Hematopoietic multipotent progenitor cell treated with erythropoietin and hydrocortisone succinate and interleukin-3 and kit ligand, for 4 days (in vitro differentiated cells): ENCODE measurements at places on chromosomes 4 and X.

GRCh38 chr4:57154926-57155325 lies 44.7 kb upstream of the IGFBP7 start:
- no peak for DNase-seq

GRCh38 chr4:140867356-140867755 lies 111.2 kb upstream of the TBC1D9 start:
- DNase-seq: no peak

DNA sequence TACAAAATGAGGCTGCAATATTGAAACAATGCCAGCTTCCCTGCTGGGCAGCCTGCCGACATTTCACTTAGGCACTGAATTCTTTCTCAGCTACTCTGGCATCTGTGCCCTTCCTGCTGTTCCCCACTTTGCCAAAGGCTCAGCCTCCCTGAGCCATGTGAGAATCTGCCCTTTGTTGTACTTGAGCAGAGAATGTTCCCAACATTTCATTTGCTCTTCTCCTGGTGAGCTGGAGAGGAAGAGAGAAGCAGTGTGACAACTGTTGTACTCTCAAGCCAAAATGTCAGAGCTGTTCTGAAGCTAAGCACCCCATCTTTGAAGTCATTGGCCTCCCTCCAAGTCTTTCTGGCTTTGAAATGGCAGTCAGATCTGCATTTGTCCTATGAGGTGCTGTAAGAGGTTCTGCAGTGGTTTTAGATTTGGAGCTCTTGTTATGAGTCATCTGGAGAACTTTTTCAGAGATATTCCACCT lies 32.5 kb downstream of the LANCL3 start:
- no peak for DNase-seq

GRCh38 chr4:5019796-5020195 lies 538 bp upstream of the CYTL1 start:
- DNase-seq: no peak

DNA sequence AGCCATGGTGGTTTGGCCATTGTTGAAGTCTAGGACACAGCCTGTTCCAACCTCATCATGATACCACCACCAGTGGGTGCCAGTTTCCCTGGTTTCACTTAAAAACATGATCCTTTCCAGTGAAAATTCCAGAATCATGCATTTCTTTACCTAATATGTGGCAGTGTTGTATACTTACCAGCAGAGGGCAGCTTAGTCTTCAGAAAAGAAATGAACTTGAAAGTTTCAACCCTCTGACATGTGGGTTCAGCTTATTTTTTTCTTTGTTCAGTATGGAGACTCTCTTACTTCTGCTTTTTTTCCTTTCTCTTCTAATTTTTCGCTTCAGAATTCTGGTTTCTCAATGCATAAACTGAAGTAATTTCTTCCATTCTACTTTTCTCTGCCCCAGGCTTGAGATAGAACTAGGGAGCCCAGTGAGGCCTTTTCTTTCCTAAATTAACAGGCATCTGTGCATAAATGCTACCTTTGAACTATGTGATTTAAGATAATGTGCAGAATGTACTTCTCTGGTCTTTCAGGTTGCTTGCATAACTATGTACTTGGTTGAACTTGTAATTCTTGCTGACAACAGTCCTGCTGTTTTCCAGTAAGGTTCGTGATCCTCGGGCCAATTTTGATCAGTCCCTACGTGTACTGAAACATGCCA lies 10.7 kb downstream of the LIAS start:
- DNase-seq: peak; percentile 92

DNA sequence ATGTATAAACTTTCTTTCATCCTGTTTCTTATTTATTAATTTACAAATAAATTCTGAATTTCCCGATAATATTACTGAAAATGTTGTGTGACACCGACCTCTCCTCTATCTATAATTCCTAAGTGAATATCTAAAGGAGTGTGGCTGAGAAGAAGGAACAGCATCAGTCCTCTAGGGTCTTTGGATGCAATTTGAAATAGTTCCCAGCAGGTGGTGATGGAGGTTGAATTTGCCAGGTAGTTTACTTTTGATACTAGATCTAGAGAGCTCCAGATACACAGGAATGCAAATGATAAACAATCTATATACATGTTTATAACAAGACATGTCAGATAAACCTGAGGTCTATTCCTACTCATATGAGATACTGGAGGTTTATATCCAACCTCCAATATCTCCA lies 305.4 kb downstream of the PCDH18 start:
- DNase-seq: peak; percentile 1

GRCh38 chr4:166280642-166281041 lies 407.6 kb downstream of the TLL1 start:
- no peak for DNase-seq

DNA sequence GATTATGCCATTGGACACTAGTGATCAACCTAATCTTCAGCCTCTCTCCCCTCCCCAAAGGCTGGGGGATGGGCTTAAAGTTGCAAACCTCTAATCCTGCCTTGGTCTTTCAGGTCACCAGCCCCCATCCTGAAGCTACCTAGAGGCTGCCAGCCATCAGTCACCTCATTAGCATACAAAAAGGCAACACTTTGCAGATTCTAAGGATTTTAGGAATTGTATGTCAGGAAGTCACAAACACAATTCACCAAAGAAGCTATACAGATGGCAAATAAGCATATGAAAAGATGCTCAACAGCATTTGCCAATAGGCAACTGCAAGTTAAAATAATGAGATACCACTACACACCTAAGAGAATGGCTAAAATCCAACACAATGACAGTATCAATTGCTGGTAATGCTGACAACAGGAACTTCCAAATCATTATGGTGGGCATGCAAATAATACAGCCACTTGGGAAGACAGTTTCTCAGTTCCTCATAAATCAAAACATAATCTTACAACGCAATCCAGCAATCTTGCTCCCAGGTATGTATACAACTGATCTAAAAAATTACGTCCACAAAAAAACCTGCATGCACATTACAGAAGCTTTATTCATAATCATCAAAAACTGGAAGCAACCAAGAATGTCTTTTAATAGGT lies 9.0 kb upstream of the PIM2 start:
- DNase-seq: no peak

GRCh38 chr4:123398853-123399626 lies 2.4 kb downstream of the SPRY1 start:
- DNase-seq: peak; percentile 83

DNA sequence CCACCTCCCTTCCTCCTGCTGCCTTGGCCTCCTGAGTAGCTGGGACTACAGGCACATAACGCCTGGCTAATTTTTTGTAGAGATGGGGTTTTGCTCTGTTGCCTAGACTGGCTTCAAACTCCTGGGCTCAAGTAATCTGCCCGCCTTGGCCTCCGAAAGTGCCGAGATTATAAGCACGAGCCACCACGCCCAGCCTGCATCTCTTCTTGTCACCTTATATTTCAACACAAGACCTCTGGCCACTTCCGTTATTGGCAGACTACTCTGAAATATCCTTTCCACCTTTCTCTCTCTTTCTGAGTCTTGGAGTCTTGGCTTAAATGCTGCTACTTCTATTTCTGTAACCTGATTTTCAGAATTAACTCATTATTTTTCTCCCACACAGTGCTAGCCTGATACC lies 5.6 kb downstream of the KIAA0232 start:
- no peak for DNase-seq

- peak; percentile 4 for DNase-seq
Measured at GRCh38 chrX:74923942-74924448, 1.3 kb downstream of the NEXMIF start.

GRCh38 chr4:145782756-145783155 lies 102.8 kb downstream of the C4orf51 start:
- DNase-seq: no peak

GRCh38 chr4:66929748-66930147 lies 615.6 kb downstream of the CENPC start:
- no peak for DNase-seq

- peak; percentile 32 for DNase-seq
Measured at GRCh38 chrX:63128509-63128908, 222.6 kb downstream of the SPIN4 start.

DNA sequence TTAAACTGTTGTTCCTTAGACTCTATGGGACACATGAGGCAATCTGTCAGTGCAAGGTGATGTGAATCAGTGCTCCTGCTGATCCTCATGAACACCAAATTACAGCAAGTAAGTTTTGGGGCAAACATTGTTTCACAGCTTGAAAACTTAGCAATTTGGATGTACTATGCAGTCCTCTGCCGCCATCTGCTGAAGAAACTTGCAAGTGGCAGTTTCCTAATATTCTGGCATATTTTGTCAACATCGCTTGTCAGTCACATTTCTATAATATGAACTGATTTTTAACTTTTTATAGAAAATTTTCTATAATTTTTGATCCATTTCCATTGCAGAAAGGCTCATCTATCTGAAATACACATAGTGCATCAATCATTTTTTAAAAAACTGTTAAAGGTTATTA lies 56.3 kb downstream of the ZAR1 start:
- DNase-seq: peak; percentile 77

- DNase-seq: peak; percentile 10
Measured at GRCh38 chr4:108775921-108776320, 13.1 kb upstream of the ETNPPL start.

DNA sequence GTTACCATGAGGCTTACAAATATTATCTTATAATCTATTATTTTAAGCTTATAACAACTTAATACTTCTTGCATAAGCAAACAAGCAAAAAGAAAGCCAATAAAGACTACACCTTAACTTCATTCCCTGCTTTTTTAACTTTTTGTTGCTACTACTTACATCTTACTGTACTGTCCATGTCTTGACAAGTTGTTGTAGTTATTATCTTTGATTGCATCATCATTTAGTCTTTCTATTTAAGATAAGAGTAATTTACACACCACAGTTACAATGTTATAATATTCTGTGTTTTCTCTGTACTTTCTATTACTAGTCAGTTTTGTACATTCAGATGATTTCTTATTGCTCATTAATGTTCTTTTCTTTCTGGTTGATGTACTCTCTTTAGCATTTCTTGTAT lies 346.6 kb downstream of the SMARCA1 start:
- DNase-seq: no peak

GRCh38 chr4:182504463-182504862 lies 261.3 kb downstream of the TENM3 start:
- no peak for DNase-seq

DNA sequence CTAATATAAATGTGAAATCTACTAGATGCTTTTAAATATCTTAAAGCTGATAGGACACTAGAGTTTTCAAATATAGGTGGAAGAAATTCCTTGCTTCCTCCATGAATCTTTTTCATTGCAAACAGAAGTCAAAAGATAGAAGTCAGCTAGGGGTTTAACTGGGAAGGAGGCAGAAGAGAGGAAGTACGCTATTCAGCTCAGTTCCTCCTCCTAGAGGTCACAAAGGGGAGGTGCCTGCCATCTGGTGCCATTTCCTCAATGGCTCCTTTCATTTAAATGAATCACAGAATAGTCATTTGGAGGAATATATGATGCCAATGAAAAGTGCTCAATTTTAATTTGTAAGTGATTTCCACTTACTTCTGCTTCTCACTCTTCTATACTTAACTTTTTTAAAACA lies 8.5 kb downstream of the COL25A1 start:
- peak; percentile 78 for DNase-seq

DNA sequence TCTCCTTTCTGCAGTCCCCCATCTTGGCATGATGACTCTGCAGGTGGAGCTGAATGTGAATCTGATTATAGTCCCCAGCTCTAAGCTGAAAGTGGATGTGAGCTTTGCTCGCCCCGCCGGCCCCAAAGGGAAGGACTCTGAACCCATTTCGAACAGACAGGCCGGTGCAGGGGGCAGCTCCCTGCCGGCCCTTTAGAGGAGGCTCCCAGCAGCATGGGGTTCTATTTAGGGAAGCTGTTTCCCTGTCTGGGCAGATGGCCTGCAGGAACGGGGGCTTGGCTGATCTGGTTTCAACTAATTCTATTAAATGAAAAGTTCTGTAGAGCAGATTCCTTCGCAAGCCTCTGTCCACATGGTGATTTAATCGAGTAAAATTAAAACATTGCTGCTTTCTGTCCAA lies 104.8 kb upstream of the MSX1 start:
- DNase-seq: no peak

DNA sequence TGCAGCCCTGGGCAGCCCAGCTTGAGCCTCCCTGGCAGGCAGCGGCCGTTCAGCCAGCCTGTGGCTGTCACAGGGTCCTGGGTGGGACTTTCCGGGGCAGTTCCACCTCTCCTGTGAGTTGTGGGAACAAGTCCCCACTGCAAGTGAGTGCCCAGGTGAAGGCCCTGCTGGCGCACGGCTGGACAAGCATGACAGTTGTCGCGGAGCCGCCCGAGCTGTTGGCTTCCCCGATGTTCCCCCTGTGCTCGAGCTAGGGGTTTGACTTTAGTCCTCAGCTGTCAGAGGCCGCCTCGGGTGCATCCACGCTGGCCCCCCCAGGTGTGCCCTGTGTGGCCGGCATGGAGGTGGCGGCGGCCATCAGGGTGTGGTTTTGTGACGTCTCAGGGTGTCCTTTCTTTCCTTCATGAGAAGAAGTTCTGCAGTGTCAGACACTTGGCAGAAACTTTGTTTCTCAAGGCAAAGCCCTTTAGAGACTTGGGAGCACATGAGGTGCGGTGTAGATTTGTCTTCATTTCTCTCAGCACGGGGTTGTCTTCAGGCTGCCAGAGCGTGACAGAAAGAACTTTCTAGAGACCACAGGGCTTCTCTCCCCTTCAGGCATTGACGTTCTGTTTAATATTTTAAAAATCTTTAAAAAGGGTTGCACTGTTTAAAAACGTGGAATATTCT lies 69.4 kb upstream of the HGFAC start:
- DNase-seq: no peak

- no peak for DNase-seq
Measured at GRCh38 chrX:148928811-148929210, 428.4 kb downstream of the AFF2 start.

DNA sequence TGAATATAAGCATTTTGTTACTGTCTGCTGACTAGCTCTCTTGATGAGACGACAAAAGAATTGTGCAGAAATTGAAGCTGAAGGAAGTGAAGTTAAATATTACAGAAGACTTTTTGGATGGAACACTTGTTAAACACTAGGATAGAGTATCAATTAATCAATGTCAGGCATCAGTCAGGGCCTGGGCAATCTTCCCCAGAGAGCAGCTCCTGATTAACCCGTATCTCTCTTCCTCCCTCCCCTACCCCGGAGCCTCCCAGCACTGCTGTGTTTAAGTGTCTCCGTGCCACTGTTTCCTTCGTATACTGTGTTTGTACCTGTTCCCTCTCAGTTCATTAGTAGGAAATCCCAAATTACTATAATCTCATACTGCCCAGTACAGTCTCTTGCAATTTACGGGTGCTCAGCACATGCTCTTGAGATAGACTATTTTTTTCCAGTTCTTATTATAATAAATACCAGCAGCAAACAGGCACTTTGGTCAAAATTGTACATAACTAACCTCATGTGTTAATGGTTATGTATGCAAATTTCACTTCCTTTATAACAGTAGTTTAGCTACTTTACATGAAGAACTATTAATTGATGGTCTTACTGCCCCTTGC lies 765.7 kb upstream of the FTHL17 start:
- DNase-seq: no peak

GRCh38 chr4:109319156-109319555 lies 16.7 kb upstream of the COL25A1 start:
- DNase-seq: no peak

GRCh38 chr4:147207911-147208310 lies 262.2 kb upstream of the TTC29 start:
- no peak for DNase-seq

DNA sequence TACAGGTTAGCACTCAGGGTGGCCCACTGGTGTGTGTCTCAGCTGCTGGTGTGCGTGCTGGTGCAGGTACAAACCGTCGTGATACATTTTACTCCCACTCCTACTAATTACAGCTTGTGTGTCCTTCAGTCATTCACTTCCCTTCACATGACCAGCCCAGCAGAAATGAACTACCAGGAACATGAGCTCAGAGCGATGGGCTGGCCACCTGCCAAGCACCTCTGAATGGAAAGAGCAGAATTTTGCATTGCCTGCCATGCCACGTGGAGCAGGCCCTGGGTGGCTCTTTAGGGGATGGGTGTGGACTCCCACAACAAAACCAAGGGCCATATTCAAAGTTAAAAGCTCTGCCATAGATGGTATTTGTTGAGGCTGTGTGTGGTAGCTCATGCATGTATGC lies 58.9 kb upstream of the PGM2 start:
- DNase-seq: peak; percentile 78
